Foreskin fibroblast (primary cell): ENCODE measurements at places on chromosomes 6 and 20.

DNA sequence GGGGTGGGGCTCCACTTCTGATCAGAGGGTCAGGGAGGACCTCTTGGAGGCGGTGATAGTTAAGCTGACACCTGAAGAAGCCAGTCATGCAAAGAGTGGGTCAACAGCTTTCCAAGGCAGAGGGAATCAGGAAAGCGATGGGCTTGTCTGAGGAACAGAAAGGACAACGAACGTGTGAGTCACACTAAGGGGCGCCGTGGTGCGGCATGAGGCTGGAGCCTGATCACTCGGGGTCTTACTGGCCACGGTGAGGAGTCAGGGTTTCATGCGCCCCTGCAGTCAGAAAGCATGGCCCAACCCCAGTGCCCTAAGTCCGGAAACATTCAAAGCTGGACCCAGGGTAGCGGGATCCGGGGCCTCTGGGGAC is 50.6 kb upstream of the SLC32A1 start:
- DNase-seq, result peak; percentile 31

DNA sequence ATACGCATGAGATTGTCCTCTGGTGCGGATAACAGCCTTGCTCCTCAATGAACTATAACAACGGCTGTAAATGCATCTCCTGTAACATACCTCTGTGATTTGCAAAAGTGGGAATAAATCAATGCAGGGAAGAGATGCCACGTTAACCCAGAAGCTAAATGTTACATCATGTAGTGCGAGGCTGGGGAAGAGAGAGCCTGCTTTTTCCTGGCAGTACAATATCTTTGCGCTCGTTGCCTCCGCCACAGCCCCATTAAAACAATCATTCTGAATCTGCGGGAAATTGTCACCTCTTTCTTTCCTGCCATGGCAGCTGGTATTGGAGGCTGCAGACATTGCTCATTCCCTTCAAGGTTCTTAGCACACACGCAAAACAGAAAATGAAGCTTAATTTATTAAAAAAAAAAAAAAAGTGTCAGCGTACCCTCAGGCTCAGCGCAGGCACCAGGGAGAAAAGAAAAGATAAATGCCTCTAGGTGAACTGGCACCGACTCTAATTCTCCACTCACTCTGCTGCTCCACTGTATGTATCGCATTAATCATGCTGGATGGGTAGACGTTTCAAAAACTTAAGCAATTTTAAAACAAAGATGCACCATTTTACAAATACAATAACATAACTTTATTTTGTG is 70.2 kb upstream of the TFB1M start:
- no peak for DNase-seq

DNA sequence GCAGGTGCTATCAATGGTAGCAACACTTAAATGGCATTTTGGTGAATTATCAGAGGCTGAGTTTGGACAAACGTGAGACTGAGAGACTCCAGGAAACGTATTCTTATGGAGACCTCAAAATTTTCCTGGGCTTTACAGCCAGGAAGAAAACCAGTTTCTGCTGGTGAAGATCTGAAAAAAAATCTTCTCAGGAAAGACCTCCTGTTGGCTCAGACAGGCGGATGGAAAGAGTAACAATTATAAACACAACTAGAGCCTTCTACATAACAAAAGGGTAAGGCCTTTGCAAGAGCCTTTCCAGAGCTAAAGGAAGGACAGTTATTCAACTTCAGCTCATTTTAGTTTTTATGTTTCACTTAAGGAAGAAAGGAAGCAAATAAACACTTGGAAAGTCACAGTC is 274.4 kb downstream of the THBS2 start:
- no peak for DNase-seq

- no peak for DNase-seq
Measured at GRCh38 chr6:159919800-159920199, 29.0 kb downstream of the MAS1 start.

DNA sequence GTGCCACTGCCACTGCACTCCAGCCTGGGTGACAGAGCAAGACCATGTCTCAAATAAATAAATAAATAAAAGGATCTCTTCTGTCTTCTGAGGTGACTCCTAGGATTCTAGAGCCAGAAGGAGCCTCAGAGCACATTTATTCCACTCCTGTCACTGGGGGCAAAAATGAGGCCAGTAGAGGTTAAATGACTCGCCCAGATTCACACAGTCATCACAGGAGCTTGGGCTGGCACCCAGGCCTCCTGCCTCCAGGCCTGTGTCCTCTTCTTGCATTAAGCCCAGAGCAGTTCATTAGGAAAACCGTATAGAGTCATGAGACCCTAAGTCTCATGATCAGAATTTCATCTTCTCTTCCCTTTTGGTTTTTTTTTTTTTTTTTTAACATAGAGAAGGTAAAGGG is 243.3 kb downstream of the NRN1 start:
- DNase-seq, result peak; percentile 61

DNA sequence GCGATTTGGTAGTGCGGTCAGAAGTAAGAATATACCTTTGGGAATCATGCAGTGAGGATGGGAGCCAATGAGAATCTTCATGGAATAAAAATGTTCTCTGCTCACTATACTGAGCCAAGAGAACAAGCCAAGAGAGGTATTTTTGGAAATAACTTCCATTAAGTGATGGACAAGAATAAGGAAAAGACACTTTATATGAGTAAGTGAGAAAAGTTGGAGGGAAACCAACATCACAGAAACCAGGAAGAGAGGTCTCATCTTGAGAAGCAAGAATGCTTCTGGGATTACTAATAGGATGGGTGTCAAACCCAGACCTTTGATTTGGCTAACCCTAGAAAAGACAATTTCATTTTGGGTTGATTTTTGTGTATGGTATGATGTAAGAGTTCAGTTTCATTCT is 181.2 kb upstream of the JAG1 start:
- DNase-seq, result peak; percentile 55

GRCh38 chr6:73393278-73393677 is 1.4 kb upstream of the DDX43 start:
- DNase-seq, result no peak

DNA sequence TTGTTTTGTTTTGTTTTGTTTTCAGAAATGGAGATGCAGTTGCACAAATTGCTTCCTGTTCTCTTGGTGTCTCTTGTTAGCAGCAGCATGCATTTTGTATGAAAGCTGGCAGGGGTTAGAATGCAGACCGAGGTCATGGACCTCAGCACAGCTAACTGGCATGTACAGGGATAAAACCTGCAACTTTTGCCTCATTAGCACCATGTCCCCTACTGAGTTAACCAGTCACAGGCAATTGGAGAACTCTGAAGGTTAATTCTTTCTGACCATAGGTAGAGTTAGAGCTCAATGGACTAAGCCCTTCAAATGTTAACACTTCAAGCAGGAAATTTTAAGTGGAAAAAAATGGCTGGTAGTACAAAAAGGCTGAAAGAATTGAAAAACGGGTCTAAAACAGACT is 377.1 kb downstream of the ADGRB3 start:
- DNase-seq, result no peak

GRCh38 chr20:39946931-39947330 is 742.1 kb downstream of the MAFB start:
- no peak for DNase-seq

DNA sequence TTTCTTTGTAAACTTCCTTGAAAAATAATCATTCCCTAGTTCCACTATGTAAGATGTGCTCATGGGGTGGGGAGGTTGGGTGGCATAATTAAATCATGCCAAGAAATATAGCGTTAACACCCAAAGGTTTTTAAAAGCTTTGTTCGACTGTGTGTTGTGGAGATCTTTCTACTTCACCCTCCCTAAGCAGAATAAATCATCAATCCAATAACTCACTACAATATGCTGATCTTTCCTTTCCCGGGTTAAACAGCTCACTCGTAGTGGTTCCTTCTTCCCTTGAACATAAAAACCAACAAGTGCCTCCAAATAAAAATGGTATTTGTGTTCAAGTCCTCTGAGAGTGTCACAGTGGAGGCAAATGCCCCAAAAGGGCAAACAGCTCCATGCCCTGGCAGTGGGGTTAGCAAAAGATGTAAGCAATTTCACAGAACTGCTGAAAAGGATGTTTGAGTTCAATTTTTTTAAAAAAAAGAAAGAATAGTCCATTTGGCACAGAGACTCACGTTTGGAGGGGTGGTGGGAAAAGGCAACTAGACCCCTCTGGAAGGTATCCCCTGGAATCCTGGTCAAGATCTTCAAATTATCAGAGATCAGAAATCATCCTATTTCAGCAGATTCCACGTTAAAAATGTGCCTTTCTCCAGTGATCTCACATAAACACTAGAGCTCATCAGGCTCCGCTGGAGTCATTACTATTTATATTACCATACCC is 99.1 kb downstream of the TFAP2A start:
- peak; percentile 45 for DNase-seq

DNA sequence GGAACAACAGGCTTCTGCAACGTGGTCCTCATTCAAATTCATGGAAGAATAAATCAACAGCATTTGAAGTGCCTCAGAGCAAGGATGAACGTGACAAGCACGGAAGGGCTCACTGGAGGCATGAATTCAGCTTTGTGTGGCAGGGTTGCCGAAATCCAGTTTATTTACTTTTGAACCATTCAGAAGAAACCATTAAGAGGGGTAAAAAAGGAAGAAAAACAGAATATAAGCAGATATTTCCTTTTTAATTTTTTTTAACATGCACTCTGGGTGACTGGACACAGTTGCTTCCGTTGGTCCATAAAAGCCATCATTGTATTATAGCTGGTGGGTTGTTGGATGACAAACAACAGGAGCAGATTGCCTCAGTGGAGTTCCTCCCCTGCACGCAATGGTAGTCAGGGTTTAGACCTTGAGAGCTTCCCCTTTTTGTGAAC is 17.3 kb upstream of the SNRPB2 start:
- no peak for DNase-seq

DNA sequence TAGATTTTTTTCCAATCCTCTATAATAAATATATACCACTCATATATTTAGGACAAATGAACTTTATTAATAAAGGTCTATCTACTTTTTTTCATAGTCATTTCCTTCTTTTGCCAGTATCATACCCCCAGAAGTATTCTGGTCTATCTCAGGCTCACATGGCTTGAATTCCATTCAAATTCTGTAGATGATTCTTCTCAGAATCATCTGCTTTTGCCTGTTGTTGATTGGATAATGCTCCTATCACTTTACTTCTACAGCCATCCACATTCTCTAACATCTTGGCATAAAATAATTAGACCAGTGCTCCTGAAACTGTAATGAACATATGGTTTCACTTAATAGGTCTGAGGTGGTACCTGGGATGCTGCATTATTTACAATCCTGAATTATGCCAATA is 121.2 kb downstream of the GFRAL start:
- peak; percentile 6 for DNase-seq
